ENCODE measurements at places on chromosomes 4 and X.

- peak; percentile 71 for DNase-seq
Measured at GRCh38 chrX:155334486-155335336, at the start of gene CLIC2. Gene CLIC2 (minus strand): TSS chrX:155334614. CDS start chrX:155334427, 187 bp downstream.

DNA sequence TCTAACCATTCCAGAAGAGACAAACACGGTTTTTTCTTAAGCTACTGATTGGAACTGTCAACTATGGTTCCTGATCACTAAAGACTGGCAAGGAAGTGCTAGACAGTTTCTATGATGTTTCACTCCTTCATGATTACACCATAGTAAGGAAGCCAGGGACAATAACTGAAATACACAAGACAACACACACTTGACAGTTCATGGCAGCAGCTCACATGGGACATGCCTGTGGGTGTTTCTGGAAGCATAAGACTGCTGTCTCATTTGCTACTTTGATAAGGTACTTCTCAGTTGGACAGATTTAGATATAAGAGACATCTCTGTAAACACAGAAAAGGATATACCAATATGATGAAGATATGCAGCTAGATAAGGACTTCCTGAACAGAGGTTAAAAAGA lies 8.3 kb upstream of the IRAK1 start:
- DNase-seq: no peak

GRCh38 chr4:93897559-93897958 lies 69.0 kb downstream of the ATOH1 start:
- DNase-seq: no peak

- DNase-seq: no peak
Measured at GRCh38 chrX:101619364-101619763, 1.6 kb upstream of the ARMCX6 start.

DNA sequence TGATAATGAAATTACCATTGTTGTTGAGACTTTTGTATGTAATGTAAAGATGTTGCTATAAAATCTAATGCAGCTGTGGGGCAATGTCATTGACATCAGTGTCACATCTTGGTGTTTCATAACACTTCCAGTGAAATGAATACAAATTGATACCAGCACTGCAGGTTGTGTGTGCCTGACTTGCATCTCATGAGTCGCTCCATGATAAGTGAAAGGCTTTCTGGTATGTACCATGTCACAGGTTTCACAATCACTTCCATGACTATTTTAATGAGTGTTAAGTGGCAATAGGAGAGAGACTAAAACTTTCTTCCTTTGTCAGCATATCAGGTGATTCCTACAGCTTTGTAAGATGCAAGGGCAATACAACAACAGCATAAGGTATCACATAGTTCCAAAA lies 94.4 kb downstream of the ABCB7 start:
- DNase-seq: no peak

DNA sequence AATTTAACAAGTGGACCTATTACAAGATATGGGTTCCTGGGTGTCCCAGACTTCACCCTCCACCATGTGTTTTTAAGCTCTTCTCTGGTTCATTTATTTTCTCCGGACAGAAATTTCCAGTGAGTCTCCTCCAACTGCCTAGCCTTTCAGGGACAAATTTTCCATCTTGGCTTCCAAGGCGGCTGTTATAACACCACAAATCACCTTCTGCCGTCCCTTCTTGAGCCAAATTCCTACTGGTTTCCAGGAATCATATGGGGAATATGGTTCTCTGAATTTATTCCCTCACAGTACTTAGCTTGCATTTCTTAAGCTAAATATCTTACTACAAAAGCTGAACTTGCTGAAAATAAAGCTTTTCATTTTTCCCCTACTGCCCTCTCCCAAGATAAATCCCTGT lies 18.8 kb downstream of the NEXMIF start:
- DNase-seq: no peak

- DNase-seq: peak; percentile 59
Measured at GRCh38 chrX:129754056-129755024, 15.6 kb downstream of the XPNPEP2 start.

GRCh38 chrX:44775726-44776125 lies 68.1 kb upstream of the DUSP21 start:
- peak; percentile 14 for DNase-seq

GRCh38 chrX:109719264-109719663 lies 13.8 kb downstream of the ACSL4 start:
- peak; percentile 55 for DNase-seq

DNA sequence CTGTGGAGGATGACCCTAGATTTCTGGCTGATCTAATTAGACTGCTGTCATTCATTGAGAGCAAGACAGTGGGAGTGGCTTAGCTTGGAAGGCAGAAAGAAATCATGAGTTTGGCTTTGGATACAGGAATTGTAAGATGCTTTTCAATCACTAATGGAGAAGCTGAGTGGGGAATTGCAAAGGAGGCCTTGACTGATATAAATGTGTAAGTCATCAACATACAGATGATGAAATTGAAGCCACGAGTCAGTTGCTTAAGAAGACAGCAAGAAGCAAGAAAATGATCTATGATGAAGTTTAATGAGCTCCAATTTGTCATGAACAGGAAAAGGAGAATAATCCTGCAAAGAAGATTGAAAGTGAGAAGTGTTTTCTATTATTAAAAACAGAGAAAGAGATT lies 136.7 kb upstream of the C1QTNF7 start:
- DNase-seq: peak; percentile 78

DNA sequence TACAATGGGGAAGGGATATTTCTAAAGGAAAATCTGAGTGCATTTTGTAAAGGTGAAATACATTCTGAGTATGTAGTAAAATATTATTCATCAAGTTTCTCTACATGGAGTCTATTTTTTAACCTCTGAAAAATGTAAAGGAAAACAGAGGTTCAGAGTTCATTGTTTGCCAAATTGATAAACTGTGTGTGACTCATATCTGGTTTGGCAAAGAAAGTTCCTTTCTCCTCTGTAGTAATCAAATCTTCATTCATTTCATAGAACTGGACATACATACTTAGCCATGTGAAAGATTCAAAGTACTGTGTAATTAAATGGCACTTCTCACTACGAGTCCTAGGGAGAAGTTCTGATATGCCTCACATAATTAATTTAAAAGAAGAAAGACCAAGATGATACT lies 61.6 kb downstream of the HPGD start:
- no peak for DNase-seq

- peak; percentile 87 for DNase-seq
Measured at GRCh38 chr4:26287756-26288155, 33.1 kb upstream of the RBPJ start.

DNA sequence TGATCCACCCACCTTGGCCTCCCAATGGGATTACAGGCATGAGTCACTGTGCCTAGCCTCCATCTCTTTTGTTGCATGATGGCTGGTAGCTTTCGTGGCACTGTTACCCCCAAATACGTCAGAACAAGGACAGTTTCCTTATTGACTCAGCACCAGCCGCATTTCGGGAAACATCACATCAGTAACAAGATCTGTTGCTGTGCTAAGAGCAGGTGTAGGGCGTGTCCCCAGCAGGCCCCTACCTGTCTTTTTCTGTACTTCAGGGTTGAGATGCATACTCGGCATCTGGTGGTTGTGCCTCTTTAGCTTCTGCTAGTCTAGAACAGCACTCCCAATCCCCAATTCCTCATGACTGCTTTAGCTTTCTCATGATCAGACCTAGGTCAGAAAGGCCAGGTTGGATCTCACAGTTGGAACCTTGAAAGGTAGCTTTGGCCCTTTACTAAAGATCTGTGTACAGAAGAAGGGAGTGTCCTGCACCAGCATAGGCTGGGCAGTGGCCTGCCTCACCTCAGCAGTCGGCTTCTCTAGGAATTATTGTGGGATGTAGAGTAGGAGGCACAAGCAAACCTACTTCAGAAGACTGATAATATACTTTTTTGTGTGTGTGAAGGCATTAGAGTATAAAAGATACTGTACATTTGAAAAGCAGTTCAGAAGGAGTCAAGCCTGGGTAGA lies 36.8 kb downstream of the NSD2 start:
- no peak for DNase-seq

GRCh38 chrX:35098419-35098818 lies 155.8 kb downstream of the FAM47B start:
- DNase-seq: no peak

GRCh38 chrX:153400146-153401132 lies 711 bp downstream of the PNMA6E start:
- peak; percentile 60 for DNase-seq

- DNase-seq: no peak
Measured at GRCh38 chr4:86450861-86451260, 91.0 kb upstream of the MAPK10 start.

GRCh38 chrX:18861511-18861910 lies 122.4 kb downstream of the PHKA2 start:
- no peak for DNase-seq

- DNase-seq: peak; percentile 70
Measured at GRCh38 chr4:155809835-155810234, 51.0 kb downstream of the GUCY1B1 start.

- no peak for DNase-seq
Measured at GRCh38 chr4:6727943-6728250, 11.9 kb downstream of the BLOC1S4 start.

- no peak for DNase-seq
Measured at GRCh38 chr4:180694875-180695274, 1548.3 kb upstream of the TENM3 start.

DNA sequence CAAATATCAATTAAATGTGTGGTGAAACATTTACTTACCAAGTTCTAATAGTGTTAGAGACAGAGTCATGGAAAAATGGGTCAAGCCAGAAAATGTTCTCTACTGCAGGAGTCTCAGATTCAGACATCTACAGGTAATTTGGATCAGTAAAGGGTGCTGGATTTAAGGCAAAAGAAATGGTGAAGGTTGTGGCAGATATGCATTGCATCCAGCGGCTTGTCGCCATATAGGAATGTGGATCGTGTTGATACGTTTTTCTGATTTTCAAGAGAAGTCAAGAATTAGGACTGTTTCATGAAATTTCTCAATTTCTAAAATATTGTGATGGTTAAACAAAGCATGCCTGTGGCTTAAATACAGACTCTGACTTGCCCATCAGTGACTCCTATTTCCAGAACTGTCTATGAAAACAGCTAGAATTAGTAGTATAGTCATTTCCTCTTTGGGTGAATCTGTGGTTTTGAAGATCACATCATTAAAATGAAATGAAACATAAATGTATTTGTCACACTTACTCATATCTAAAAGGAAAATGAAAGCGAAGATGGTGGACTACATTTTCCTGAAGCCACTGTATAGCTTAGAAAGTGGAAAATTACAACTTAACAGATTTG lies 110.1 kb upstream of the VEGFC start:
- peak; percentile 51 for DNase-seq

GRCh38 chrX:42119076-42119475 lies 195.7 kb upstream of the CASK start:
- DNase-seq: peak; percentile 1

DNA sequence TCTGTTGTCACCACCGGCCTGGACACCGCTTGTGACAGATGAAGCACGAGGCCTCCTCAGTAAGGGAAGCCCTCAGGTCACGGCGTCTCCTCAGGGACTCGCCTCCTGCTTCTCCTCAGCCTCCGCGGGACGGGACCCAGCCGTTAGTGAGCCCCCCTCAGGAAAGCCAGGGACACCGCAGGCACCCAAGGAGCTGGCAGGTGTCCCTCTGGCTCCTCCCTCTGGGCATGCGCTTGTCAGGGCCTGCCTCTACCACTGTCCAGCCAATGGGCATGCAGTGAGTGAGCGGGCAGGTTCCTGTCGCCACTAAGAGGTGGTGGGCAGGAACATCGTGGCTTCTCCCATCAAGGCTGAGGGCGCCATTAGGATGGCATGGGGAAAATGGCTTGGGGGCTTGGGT lies 23.5 kb upstream of the CT55 start:
- DNase-seq: no peak

- DNase-seq: peak; percentile 79
Measured at GRCh38 chr4:139815778-139816601, 150.4 kb downstream of the MGST2 start.

DNA sequence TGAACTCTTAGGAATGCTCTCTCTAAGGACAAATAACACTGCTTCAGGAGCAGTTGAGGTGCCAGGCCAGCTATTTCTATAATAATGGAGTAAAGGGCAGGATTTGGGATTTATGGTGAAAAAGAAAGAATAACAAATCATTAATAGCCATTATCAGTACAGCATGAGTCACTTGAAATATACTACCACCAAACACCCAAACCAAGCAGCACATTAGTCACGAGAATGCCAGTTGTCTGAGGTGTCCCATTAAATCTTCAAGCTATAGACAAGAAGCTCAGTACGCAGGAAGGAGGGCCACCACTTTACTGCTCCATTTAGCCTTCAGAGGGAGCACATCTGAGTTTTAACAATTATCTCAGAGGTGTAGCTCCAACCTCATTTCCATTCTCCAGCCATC lies 106.8 kb upstream of the MAGEA10 start:
- DNase-seq: no peak

DNA sequence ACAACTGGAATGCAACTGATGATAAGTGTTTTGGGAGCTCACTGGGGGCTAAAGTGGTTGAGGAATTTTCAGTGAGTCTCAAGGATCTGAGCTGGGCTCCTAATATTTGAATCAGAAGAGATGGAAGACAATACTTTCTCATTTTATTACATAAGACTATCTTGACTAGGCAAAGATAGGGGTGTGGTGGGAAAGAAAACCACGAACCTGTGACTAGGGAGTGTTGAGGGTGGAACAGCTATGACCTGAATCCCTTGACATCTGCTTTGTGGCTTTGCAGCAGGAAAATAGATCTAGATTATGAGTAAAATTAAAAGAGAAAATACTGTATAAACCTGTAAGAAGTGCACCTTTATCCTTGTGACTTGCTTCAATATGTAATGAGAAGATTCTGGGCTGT lies 295.1 kb upstream of the TEX13A start:
- no peak for DNase-seq

- peak; percentile 36 for DNase-seq
Measured at GRCh38 chr4:139951021-139951420, 203.0 kb downstream of the MAML3 start.

DNA sequence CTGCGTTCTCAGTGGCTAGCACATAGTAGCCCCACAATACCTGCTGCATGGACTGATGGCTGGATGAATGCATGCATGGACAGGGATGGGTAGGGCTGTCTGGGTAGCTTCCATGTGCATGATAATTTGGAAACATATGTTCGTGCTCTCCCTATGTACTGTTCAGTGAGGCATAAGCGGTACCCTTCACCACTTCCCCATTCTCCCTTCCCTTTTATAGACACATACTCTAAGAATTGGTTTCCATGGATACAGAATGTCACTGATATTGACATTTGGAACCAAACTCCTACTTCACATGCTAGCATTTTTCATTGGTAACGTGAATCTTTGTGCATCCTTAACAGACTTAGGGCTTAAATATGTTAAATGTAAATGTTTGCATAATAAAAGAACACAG lies 20.4 kb downstream of the USP46 start:
- DNase-seq: peak; percentile 33

DNA sequence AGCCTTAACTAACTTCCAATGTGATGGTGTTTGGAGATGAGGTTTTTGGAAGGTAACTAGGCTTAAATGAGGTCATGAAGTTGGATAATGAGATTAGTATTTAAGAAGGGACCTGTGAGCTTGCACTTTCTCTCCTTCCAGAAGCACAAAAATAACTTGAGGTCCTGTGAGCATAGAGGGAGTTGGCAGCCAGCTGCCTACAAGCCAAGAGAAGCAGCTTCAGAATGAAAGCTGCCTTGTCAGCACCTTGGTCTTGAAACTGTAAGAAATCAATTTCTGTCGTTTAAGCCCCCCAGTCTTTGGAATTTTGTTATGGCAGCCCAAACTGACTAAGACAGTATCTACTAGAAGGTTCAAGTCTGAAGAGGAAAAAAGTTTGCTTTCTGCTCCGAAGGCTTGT lies 280.2 kb upstream of the GALNTL6 start:
- no peak for DNase-seq

Measured in suppressor macrophage treated with lipopolysaccharide for 1 hour (primary cell).